ENCODE measurements at places on chromosomes 6 and 20.

- DNase-seq = no peak
- peaks cover 42% of the 10 kb centered on the region for H3K4me1 ChIP-seq
- H3K27me3 ChIP-seq = no peaks in the 10 kb centered on the region
- peaks cover 41% of the 10 kb centered on the region for H3K36me3 ChIP-seq
These were observed 105.9 kb downstream of the GJA10 start for GRCh38 chr6:89999945-90000825.

DNA sequence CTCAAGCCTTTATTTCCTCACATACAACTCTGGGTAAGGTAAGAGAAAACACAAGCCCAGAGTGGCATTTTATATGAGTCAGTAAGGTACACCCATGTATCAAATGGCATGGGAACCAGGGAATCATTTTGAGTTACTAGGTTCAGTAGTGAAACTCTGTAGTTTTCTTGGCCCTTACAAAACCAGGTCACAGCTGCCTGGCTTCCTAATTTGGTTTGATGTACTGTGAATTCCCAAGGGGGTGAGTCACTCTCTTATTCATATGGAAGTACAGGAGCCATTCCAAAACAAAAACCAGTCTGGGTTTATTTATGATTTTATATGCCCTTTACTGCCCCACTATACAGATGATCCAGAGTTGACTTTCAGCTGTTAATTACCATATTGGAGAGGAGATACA lies 70.7 kb downstream of the PDE7B start:
- DNase-seq = no peak
- no peaks in the 10 kb centered on the region for H3K36me3 ChIP-seq
- no peaks in the 10 kb centered on the region for H3K27me3 ChIP-seq
- H3K4me1 ChIP-seq = peaks cover 24% of the 10 kb centered on the region
- H3K4me3 ChIP-seq = no peak overlapping the region

GRCh38 chr20:37571033-37571432 lies 43.4 kb upstream of the BLCAP start:
- no peak for DNase-seq
- no peaks in the 10 kb centered on the region for H3K36me3 ChIP-seq
- no peak overlapping the region for H3K4me3 ChIP-seq
- H3K27me3 ChIP-seq = peaks cover 53% of the 10 kb centered on the region
- H3K27ac ChIP-seq = no peak overlapping the region
- H3K4me1 ChIP-seq = no peaks in the 10 kb centered on the region

GRCh38 chr20:60035-60918 lies 27.2 kb upstream of the DEFB125 start:
- no peak for DNase-seq
- no peak overlapping the region for H3K4me3 ChIP-seq
- H3K27ac ChIP-seq = no peak overlapping the region
- H3K27me3 ChIP-seq = no peaks in the 10 kb centered on the region

DNA sequence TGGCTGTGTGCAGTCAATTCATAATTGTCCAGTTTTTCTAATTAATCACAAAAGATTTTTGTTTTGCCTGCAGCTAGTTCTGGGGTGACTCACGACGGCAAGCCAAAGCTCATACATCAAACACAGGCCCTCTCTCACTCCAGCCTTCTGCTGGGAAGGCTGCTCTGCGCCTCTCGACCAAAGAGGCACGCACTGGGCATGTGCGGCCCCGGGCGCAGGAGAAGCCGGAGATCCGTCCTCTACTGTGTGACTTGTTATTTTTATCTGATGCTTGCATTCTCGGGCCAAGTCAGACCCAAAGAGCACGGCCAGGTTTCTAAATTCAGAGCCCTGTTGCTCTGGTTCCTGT lies 98.5 kb downstream of the TFAP2A start:
- peaks cover 3% of the 10 kb centered on the region for H3K27me3 ChIP-seq
- no peaks in the 10 kb centered on the region for H3K4me1 ChIP-seq
- no peaks in the 10 kb centered on the region for H3K36me3 ChIP-seq
- H3K27ac ChIP-seq = no peak overlapping the region
- no peak overlapping the region for H3K4me3 ChIP-seq

GRCh38 chr6:41463062-41463930 lies 82.9 kb upstream of the FOXP4 start:
- no peak for DNase-seq
- H3K4me3 ChIP-seq = no peak overlapping the region
- H3K4me1 ChIP-seq = no peaks in the 10 kb centered on the region
- H3K27me3 ChIP-seq = peaks cover 43% of the 10 kb centered on the region

DNA sequence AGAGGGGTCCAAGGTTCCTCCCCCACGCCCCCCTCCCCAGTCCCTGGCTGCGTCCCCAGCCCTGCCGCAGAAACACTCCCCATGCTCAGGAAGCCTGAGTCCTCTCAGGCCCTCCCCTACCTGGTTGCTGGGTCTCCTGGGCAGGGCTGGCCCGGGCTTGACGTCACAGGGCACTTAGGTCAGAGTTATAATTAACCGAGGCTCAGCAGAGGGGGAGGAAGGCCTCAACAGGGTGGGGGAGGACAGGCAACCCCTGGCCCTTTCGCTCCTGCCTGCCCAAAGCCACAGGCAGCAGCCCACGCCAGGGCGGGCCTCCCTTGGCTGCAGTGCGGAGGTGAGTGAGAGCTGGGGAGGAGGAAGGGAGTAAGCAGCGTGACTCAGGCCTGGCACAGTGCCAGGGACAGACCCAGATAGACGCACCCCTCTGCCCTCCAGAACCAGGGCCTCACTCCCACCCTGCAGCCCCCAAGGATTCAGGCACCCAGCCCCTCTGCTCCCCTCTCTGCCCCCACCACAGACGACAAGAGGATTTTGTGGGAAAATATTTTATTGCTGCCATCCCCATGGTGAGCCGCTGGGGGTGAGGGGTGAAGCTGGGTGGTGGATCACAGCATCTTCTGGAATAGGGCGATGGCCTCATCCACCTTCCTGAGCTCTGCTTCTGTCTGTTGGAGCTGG lies at the start of gene VWA7:
TSS of gene VWA7 (minus strand) at position 340 of the 678 bp plus-strand sequence. CDS start 549 bp downstream, outside the sequence.
- H3K27ac ChIP-seq = peak within 1 kb of the TSS; percentile 51
- H3K27me3 ChIP-seq = peaks cover 6% of the 10 kb centered on the region
- H3K4me3 ChIP-seq = peak within 1 kb of the TSS; percentile 40
- DNase-seq = peak; percentile 88

DNA sequence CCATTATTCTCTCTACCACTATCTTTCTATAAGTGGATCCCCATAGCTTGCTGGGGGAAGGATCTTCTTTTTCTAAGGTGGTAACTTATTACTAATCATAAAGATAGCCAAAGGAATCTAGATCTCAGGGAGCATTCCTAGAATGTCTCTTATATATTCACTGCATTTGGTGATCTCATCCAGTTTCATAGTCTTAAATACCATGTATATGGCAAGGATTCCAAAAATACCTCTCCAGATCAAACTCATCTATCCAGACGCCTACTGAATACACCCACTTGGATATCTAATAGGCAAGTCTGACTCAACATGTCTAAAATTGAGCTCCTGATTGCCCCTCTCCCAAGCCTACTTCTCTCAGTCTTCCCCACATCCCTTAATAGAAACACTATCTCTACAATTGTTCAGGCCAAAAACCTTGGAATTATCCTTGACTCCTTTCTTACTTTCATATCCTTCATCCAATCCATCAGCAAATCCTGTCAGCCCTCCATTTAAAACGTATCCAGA lies 264.4 kb downstream of the HACE1 start:
- H3K4me3 ChIP-seq = no peak overlapping the region
- DNase-seq = no peak
- H3K27ac ChIP-seq = no peak overlapping the region
- H3K27me3 ChIP-seq = peaks cover 28% of the 10 kb centered on the region
- H3K4me1 ChIP-seq = no peaks in the 10 kb centered on the region

GRCh38 chr6:167472880-167473279 lies 148.0 kb downstream of the TTLL2 start:
- peaks cover 10% of the 10 kb centered on the region for H3K4me1 ChIP-seq
- H3K27ac ChIP-seq = no peak overlapping the region
- no peak overlapping the region for H3K4me3 ChIP-seq
- no peak for DNase-seq
- H3K27me3 ChIP-seq = peaks cover 7% of the 10 kb centered on the region
